Activated naive CD8-positive, alpha-beta T cell treated with anti-CD3 and anti-CD28 coated beads, Interleukin-2, amount 50 U/mL, for 24 hours (primary cell): ENCODE measurements at places on chromosomes 1 and 21.

DNA sequence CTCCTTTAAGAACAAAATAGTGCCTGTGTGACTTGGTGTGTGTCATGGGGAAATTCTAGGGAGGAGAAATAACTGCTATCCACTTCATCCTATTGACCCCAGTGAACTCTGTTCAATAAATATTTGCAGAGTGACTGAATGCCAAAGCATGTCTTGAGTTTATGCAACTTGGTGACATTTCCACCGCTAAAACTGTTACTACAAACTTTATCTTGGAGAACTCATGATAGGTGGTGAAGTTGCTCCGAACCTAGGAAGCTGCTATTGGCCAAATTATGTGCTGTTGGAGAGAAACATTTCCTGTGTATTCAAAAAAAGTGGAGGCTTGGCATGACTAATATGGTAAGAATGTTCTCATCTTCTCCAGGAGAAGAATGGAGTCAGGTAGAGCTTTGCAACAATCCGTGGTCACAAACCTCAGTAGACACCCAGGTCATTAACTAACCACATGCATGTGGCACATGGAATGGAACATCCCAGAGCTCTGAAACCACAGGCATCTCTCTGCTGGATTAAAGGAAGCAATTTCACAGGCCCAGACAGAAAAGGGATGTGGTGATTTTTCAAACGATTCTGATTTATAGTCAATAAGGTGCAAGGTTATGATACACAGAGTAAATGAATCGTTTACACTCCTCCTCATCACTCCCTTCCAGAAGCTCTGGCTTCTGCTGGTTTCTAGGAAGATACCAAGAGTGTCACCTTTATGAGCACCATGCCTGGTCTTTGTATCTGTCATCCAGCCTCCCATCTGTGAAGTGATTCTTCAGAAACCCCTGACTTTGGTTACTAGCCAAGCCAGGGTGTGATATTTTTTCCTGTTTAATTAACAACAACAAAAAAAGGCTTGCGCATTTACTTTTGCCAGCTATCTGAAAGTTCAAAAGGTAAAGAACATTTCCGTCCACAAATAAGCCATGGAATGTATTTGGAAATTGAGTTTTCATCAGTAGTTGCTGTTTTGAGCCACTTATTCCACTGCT is 361.1 kb downstream of the TGFB2 start:
- H3K27me3 ChIP-seq = no peaks in the 10 kb centered on the region
- H3K4me1 ChIP-seq = no peaks in the 10 kb centered on the region
- H3K27ac ChIP-seq = no peak overlapping the region
- no peak for DNase-seq
- H3K36me3 ChIP-seq = no peaks in the 10 kb centered on the region

DNA sequence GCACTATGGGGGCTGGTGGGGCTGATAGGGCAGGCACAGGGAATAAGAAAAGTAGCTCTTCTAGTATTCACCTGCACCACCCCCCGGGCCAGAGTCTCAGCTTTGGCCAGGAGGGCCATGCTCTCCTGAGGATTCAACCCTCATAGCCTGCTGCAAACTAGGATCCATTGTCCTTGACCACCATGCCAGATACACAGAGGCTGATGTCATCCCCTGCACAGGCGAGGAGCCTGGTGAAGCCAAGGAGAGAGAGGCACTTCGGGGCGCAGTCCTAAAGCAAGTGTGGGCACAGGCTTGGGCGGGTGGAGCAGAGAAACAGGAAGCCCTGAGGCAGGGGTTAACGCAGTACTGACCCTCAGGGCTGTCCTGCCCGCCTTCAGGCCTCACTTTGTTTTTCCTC is 29.5 kb downstream of the TMEM53 start:
- H3K27me3 ChIP-seq = no peaks in the 10 kb centered on the region
- H3K27ac ChIP-seq = no peak overlapping the region
- no peak for DNase-seq
- H3K4me3 ChIP-seq = no peak overlapping the region
- peaks cover 4% of the 10 kb centered on the region for H3K4me1 ChIP-seq

GRCh38 chr1:55747408-55747841 is 532.3 kb upstream of the USP24 start:
- H3K27ac ChIP-seq = no peak overlapping the region
- DNase-seq = no peak
- no peak overlapping the region for H3K4me3 ChIP-seq
- H3K4me1 ChIP-seq = no peaks in the 10 kb centered on the region
- peaks cover 3% of the 10 kb centered on the region for H3K27me3 ChIP-seq

GRCh38 chr1:151472856-151473731 is 13.8 kb upstream of the POGZ start:
- H3K4me3 ChIP-seq = peak overlapping the region; percentile 66
- H3K36me3 ChIP-seq = no peaks in the 10 kb centered on the region
- H3K27ac ChIP-seq = peak overlapping the region; percentile 70
- H3K4me1 ChIP-seq = peaks cover 17% of the 10 kb centered on the region
- peaks cover 3% of the 10 kb centered on the region for H3K27me3 ChIP-seq

DNA sequence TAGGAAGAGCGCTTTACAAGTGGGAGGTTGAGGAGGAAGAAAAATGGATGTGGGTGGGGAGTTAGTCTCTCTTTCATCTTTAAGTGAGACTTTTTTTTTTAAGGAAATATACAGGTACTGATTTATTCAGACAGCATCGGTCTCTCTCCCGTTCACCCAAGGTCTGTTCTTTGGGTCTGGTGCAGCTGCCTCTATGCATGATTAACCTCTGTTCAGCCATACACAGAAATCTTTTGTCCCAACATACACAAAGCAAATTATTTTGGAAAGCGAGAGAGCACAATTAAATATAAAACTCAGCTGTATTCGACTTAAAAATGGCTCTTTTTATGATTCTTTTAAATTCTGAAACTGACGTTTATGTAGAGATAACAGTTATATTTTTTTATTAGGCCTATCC is 11.0 kb downstream of the PROX1 start:
- peaks cover 15% of the 10 kb centered on the region for H3K27me3 ChIP-seq
- no peaks in the 10 kb centered on the region for H3K36me3 ChIP-seq
- H3K4me1 ChIP-seq = no peaks in the 10 kb centered on the region
- H3K4me3 ChIP-seq = no peak overlapping the region
- no peak overlapping the region for H3K27ac ChIP-seq

DNA sequence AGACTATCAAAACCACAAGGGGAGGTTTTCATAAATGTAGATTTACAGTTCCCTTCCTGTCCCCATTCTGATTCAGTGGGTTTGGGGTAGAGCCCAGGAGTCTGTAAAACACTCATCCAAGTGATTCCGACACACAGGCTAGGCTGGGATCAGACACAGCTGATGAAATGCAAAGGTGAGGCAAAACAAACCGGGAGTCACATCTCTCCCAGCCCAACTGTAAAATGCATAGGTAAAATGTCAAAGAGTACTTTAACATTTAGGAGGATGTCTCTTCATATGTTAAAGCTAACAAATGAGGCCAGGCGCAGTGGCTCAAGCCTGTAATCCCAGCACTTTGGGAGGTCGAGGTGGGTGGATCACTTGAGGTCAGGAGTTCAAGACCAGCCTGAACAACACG is 45.0 kb downstream of the ZNF281 start:
- H3K4me1 ChIP-seq = peaks cover 2% of the 10 kb centered on the region
- H3K36me3 ChIP-seq = peaks cover 5% of the 10 kb centered on the region
- no peak overlapping the region for H3K4me3 ChIP-seq
- no peaks in the 10 kb centered on the region for H3K27me3 ChIP-seq
- no peak for DNase-seq

DNA sequence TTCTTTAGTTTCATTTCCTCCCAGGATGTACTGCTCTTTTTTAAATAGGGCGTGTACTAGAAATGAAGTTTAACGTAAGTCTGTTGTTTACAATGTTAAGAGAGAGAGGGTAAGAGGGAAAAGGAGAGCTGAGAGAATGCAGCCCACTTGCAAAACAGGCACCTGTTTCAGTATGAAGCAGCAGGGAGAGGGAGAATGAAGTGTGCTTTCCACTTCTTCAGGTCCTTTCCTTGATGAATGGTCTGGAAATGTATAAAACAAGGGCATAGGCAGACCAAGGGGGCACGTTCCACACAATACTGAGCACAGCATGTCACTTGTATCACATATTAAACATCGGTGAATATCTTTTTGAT is 2.0 kb downstream of the KCNA3 start:
- H3K36me3 ChIP-seq = peaks cover 13% of the 10 kb centered on the region
- H3K27me3 ChIP-seq = no peaks in the 10 kb centered on the region
- peaks cover 58% of the 10 kb centered on the region for H3K4me1 ChIP-seq
- peak overlapping the region; percentile 90 for H3K4me3 ChIP-seq

GRCh38 chr1:58249737-58250586 is 296.6 kb downstream of the OMA1 start:
- peak; percentile 5 for DNase-seq
- no peak overlapping the region for H3K4me3 ChIP-seq

DNA sequence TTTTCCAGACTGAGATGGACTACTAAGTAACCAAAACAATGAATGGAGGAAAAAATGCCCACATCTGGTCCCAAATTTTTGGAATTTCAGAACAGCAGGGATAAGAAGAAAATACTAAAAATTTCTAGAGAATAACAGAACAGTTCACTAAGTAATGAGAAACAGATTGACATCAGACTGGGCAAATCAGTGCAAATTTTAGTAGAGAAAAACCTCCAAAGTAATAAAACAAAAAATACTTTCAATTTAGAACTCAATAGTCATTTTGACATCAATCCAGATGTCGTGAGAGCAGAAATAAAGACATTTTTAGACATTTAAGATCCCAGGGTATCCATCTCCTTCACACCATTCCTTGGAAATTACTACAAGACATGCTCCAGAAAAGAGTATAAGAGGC is 39.3 kb downstream of the CRP start:
- H3K4me3 ChIP-seq = no peak overlapping the region
- no peaks in the 10 kb centered on the region for H3K36me3 ChIP-seq
- DNase-seq = no peak
- H3K27me3 ChIP-seq = peaks cover 16% of the 10 kb centered on the region

DNA sequence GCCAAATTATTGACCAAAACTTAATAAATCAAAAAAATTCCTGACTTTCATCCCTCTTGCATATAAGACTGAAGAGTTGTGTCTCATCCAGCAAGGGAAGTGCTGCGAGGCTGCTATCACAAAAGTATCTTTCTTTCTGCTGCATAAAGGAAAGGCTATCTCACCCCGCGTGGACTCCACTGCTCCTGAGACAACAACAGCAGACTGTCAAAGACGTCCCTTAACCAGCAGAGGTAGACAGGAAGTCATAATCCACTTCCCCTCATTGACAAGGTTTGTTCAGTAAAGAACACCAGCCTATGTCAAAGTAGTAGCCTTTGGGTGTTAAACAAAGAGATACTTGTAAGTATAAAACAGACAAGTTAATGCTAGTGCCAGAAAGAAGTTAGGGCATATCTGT is 29.4 kb downstream of the VPS26C start:
- DNase-seq = no peak
- no peaks in the 10 kb centered on the region for H3K27me3 ChIP-seq
- peaks cover 22% of the 10 kb centered on the region for H3K4me1 ChIP-seq
- no peak overlapping the region for H3K4me3 ChIP-seq
- peak overlapping the region; percentile 62 for H3K27ac ChIP-seq
- peaks cover 17% of the 10 kb centered on the region for H3K36me3 ChIP-seq

DNA sequence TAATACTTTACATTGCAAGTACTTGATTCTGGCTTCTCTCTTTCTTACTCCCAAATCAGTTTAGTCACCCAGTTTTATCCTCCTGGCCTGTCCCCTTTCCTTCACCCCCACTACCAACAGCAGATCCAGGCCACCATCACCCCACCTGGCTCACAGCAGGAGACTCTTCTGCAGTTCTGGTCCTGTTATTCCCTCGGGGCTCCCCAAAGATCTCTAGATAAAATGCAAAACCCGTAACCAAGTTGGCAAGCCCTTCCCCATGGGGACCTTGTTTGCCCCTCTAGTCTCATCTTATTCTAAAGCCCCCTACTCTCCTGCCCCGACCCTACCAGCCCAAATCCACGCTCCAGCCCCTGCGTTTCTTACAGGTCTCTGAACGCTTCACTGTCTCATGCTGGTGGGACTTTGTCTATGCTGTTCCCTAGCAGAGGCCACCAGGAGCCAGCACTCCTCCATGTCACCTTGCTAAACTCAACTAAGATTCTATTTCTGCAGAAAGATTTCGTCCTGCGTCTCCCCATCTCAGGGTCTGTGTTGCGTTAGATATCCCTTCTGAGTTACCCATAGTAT is 4.0 kb downstream of the ABCG1 start:
- DNase-seq = no peak
- peaks cover 41% of the 10 kb centered on the region for H3K4me1 ChIP-seq
- H3K36me3 ChIP-seq = peaks cover 11% of the 10 kb centered on the region

- no peaks in the 10 kb centered on the region for H3K27me3 ChIP-seq
- H3K27ac ChIP-seq = peak overlapping the region; percentile 50
- no peak overlapping the region for H3K4me3 ChIP-seq
- H3K4me1 ChIP-seq = peaks cover 87% of the 10 kb centered on the region
- no peak for DNase-seq
- peaks cover 7% of the 10 kb centered on the region for H3K36me3 ChIP-seq
Observed at GRCh38 chr1:51264451-51264850, 28.4 kb downstream of the RNF11 start.

- no peak overlapping the region for H3K4me3 ChIP-seq
- peaks cover 4% of the 10 kb centered on the region for H3K36me3 ChIP-seq
- H3K27me3 ChIP-seq = no peaks in the 10 kb centered on the region
- no peak overlapping the region for H3K27ac ChIP-seq
- no peak for DNase-seq
- H3K4me1 ChIP-seq = no peaks in the 10 kb centered on the region
Observed at GRCh38 chr1:232034556-232034955, 408.0 kb downstream of the DISC1 start.

DNA sequence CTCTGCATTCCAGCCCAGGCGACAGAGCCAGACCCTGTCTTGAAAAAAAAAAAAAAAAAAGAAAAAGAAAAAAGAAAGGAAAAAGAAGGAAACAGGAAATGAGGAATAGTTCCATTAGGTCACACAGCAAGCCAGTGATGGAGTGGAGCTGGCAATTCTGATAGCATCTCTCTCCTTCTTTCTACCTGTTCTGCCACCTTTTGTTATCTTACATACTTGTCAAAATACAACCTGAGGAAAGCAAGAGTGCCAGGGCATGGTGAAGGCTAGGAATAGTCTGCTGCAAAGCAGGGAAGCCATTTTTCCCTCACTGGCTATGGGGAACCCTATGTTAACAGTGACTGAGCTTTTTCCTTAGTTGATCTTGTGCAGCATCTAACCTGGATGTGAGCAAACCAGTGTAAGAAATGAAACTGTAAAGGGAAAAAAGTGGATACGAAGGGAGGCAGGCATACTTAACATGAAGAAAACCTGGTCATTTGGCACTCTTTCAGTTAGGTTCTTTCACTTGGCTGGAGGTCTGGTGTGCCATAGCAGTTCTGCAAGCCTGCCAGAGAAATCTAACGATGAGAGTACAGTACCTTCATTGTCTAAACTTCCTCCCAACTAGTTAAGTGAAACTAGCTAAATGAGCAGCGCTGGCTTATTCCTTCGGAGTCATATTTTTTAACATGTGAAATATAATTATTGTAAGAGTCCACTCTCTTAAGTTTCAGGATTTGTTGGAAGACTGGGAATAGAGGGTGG is 17.9 kb upstream of the THEM5 start:
- H3K27me3 ChIP-seq = no peaks in the 10 kb centered on the region
- no peak for DNase-seq
- H3K4me1 ChIP-seq = peaks cover 24% of the 10 kb centered on the region
- H3K36me3 ChIP-seq = peaks cover 17% of the 10 kb centered on the region
- H3K27ac ChIP-seq = no peak overlapping the region
